ENCODE measurements at places on chromosomes 12 and 14.

GRCh38 chr12:44155358-44155757, 319.5 kb downstream of the TMEM117 start:
- no peak for DNase-seq

GRCh38 chr14:33836900-33837577, 113.8 kb downstream of the EGLN3 start:
- DNase-seq = no peak

GRCh38 chr12:72256725-72257124, 15.4 kb upstream of the TRHDE start:
- no peak for DNase-seq

- no peak for DNase-seq
These were observed 619.9 kb downstream of the AACS start for GRCh38 chr12:125684968-125685790.

DNA sequence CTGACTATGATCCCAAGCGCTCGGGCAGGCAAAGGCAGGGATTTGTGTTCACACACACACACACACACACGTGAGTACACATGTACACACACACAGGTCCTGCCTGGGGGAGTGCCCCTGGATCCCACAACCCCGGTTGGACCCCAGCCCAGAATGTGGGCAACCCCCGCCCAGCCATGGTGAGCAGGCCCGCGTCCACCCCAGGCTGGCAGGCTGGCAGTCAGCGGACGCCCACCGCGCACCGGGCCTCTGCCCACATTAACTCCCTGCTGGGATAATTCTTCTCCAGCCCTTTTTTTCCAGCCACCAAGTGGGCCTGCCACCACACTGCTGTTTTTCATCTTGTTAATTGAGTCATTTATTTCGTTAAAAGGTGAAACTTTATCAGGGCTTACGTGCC, 256.2 kb downstream of the BCL11B start:
- peak; percentile 97 for DNase-seq

- DNase-seq = no peak
These were observed 121.3 kb downstream of the KCNMB4 start for GRCh38 chr12:70487440-70487839.

DNA sequence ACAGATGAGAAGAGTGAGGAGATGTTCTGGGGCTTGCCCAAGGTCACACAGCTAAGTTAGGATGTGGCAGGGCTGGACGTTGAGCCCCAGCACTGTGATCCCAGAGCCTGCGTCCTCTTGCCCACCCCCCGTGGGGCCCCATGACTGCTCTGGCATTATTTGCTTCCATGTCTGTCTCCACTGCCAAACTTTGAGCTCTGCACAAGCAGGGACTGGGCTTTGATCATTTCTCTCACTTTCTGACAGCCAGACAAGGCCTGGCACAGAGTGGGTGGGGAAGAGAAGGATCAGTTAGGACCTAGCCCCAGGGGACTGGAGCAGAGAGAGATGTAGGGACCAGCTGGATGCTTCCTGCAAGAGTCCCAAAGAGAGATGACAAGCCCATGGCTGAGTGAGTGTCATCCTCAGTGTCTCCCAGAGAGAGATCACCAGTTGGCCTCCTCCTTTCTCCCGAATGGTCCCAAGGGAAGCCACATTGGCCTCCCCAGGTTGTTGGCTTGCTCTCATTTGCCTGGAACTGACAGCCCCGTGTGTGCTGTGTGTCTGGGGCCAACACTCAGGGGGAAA, 126.7 kb upstream of the PWP1 start:
- no peak for DNase-seq
